H7 (cell line): ENCODE measurements at places on chromosomes 1 and 21. TPM values are rescaled to one million over a fixed set of nuclear protein-coding genes. Genes with fewer than 3 reads are reported as not detected.

The C1orf115 gene
- 4.2 and 5.8 TPM in 2 replicates for total RNA-seq

- DNase-seq, result no peak
These were observed 21.7 kb upstream of the C1orf174 start for GRCh38 chr1:3921765-3922164.

The FYB2 gene
- total RNA-seq, result not detected in 2 replicates

- no peak for DNase-seq
These were observed 115.8 kb upstream of the WNT4 start for GRCh38 chr1:22258698-22259097.

The KCTD3 gene
- 67.9 and 74.8 TPM in 2 replicates for total RNA-seq

GRCh38 chr21:36759348-36760083 lies 60.6 kb downstream of the SIM2 start:
- no peak for DNase-seq

DNA sequence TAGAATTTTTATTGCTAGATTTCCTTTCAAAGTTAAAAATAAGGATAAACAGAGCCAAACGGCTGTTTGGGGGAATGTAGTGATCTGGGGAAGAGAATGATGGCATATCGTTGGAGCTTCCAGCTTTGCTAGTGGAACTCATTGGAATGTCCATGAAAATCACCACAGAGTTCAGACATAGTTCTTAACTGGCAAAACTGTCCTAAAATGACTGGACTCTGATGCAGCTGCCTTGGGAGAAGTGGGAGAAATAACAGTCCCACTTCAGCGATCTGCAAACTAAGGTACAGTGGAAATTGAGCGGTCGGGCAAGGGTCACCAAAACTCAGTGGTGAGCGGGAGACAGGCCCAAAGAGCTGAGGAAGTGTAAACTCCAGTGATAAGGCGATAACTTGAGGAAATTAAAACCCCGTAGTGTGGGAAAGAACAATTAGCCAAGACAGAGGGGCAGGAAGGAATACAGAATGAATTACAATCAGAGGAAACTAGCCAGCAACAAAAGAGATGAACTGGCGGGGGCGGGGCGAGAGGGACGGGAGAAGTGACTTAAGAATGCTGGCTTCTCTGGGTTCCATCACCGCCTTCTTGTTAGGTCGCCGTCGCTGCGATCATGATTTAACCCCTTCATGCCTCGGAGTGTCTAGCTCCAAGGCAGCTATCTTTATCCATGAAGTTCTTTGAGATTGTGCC lies 89.8 kb upstream of the ARHGAP29 start:
- peak; percentile 34 for DNase-seq
